ENCODE measurements at places on chromosomes 12 and 14. TPM values are rescaled to one million over a fixed set of nuclear protein-coding genes. Genes with fewer than 3 reads are reported as not detected.

DNA sequence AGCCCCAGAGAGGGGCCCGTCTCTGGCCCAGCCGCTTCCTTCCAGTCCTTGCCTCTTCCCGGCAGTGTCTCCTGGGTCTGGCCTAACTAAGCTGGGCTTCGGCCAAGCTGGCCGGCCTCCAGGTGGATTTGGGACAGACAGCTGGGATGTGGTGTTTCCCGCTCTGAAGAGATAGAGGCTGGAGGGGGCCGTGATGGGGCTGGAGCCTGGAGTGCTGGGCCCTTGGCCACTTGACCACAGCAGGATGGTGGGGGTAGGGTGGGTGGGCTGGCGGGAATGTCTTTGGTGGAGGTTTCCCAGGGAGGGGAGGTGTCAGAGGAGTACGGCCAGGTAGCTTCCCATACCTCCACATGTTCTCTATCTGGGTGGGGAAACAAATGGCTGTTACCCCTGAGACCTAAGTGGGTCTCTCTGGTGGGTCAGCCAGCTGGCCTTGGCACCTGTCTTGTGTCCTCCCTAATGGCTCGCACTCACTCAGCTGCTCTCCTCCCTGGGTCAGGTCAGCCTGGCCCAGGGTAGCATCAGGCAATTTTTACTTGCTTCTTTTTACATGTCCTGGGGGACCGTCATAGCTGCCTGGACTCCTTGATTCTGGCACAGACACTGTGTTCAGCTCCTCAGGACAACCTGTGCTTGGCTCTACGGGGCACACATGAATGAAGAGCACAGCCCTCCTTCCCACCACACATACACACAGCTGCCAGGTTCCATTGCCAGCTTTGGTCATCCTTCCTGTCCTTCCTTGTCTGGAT is 19.8 kb upstream of the PGF start:
- no peak for DNase-seq

GRCh38 chr12:48013287-48013686 is 9.0 kb upstream of the COL2A1 start:
- DNase-seq, result no peak

DNA sequence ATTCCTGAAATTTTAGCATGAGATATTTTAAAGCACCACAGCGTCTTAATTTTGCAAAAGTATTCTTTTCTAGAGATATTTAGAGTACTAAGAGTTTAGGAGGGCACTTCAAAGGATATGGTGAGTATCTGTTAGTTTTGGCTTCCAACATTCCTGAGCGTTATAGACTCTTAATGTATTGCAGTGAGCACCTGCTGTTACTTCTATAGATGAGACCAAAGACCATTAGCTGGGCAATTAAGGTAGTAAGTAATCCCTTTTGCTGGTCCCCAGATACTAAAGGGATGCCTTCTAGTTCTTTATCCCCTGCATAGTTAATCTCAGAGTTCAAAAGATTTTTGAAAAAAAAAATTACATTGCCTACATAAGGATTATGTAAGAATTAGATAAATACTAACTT is 975.6 kb downstream of the GALC start:
- no peak for DNase-seq

- DNase-seq, result peak; percentile 92
These were observed 97.3 kb downstream of the ESR2 start for GRCh38 chr14:64196814-64197411.

DNA sequence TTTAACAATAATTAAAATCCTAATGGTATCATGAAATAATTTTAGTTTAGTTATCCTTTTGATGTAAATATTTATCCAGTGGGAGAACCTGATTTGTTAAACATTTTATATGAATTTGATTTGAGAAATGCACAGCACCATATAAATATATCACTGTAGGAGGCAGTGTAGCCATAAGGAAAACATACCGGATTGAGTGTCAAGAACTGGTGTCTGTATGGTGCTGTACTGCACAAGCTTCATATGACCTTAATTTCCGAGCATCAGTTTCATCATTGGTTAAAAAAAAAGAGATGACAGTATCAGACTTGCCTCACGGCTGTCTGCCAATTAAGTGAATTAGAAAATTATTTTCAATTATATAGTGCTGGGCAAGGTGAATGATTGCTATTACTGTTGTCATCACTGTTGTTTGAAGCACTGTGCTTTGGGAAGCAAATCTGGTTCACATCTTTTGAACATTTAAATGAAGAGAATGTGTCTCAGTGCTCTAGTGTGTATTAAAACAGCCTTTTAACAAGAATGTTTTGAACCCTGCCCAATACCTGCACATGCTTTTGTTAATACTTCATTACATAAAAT is 72.1 kb downstream of the TMTC2 start:
- no peak for DNase-seq

GRCh38 chr14:73478684-73479083 is 12.0 kb upstream of the RIOX1 start:
- DNase-seq, result no peak

GRCh38 chr12:13117029-13117428 is 13.6 kb upstream of the GSG1 start:
- DNase-seq, result no peak

GRCh38 chr12:109893261-109893995 is 6.6 kb upstream of the TCHP start:
- no peak for DNase-seq

- no peak for DNase-seq
These were observed 121.7 kb upstream of the NOVA1 start for GRCh38 chr14:26719514-26719913.

- no peak for DNase-seq
These were observed 203.4 kb upstream of the PELI2 start for GRCh38 chr14:55914771-55915170.

GRCh38 chr14:51883232-51883631 is 22.8 kb downstream of the GNG2 start:
- peak; percentile 57 for DNase-seq

GRCh38 chr12:38279756-38280155 is 36.8 kb upstream of the ALG10B start:
- no peak for DNase-seq

GRCh38 chr12:43754015-43754414 is 4.6 kb downstream of the PUS7L start:
- DNase-seq, result no peak

DNA sequence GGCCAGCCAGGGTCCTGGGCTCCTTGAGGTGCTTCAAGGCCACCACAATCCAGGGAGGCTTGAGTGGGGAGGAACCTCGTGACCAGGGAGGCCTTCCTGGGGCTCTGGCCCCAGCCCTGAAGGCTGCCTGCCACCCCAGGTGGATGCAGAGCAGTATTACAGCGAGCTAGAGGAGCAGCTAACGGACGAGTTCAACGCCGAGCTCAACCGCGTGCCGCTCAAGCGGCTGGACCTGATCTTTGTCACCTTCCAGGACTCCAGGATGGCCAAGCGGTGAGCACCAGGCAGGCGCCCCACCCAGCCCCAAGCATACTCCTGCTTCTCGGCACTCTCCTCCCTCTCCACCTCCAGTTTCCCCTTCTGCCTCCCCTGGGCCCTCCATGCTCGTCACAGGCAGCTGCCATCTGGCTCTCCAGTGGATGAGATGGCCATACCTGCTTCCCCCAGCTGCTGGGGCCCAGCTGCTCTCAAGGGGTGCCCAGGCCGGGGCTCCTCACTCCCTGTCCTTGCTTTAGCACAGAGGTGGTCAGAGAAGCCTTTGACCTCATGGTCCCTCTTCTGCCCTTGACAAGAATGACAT is 30.6 kb downstream of the NGB start:
- no peak for DNase-seq

DNA sequence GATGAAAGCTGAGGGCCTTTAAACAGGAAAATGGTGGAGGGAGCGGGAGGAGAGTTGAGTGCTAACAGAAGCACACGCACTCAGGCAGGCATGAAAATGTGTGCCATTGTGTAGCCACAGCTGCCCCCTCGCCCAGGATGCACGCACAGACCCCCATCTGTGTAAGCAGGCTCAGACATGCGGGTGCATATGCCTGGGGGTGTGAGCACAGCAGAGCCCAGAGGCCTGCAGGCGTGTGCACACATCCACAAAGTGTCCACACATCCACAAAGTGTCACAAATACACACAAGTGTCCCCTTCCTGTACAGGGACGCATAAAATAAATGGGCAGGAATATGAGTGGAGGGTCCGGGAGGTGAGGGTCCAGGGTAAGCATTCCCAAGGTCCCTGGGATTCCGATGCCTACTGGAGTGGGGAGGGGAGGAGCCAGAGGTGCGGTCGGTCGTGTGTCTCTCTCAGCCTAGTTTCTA is 805 bp upstream of the KRT7 start:
- DNase-seq, result no peak

- peak; percentile 76 for DNase-seq
These were observed 1.9 kb downstream of the GAPDH start for GRCh38 chr12:6535960-6536847.

DNA sequence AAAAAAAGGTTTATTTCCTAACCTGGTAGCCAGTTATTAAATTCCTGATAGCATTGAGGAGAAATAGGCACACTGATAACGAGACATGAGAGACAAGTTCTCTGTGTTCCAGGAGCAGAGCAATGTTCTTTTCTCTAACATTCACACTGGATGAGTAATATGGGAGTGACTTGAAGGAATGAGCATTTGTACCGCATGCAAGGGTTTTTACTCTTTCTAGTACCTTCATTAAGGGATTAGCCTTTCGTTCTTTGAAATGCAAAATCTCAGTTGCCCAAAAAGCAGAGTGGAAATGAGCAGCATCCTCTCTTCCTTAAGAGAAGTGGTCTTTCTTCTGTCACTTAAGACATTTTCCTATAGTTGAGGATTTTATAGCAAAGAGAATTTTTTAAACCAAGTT is 54.7 kb downstream of the FGD4 start:
- DNase-seq, result no peak

DNA sequence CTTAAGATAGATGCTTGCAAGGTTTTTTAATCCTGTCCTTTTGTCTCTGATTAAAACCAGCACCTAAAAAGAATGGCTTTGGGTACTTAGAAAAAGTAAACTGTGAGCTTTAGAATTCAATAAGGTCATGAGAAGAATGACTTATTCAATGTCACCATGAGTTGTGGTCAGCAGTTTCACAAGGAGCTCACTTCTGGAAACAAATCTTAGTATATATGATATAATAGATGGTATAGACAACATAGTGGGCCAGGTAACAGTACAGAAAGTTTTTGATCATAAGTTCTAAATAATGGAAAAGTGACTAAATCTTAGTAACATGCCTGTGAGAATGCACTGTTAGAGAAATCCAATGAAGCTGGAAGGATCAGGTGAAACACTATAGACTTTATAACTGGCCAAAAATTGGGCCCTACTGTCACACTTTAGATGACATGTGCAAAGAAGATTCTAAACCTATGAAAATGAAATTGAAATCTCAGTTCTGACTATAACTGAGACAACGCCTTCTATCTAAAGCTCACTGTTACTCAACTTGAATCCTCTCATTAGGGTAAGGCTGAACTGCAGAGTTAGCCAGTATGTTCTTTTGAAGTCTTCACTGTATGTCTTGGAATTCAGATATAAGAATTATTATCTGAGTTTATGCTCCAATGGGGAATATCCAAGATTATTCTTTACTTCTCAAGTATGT is 42.4 kb upstream of the RAD51AP1 start:
- DNase-seq, result no peak

GRCh38 chr14:100028990-100029677 is 36.1 kb upstream of the EVL start:
- no peak for DNase-seq

- DNase-seq, result no peak
These were observed 553.0 kb downstream of the RPS29 start for GRCh38 chr14:49033131-49033530.

DNA sequence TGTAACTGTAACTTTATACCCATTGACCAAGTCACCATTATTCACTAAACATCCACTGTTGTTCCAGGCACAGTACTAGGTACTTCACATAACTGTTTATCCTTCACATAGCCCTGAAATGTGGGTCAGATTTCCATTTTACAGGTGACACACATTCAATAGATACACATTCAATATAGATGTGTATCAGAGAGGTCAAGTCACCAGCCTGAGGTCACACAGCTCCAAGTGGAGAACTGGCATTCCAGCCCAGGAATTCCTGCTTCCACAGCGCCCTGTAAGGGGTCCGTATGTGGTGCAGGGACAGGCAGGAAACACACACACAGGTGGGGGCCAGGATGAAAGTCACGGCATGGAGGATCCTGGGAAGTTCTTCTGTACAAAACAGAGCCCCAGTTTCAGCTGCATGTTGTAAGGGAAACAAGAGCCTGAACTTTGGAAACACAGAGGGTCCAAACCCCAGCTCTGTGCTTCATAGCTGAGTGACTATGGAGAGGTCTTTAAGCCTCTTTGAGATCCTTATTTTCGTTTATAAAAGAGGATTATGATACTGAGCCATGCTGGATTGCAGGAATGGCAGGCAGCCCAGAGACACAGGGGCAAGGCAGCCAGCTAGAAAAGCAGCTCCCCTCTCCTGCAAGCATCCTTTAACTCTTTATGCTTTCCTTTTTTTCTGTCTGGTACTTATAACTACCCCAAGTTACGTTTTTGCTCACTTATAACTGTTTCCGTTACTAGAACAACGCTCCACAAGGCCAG is 50.3 kb upstream of the DICER1 start:
- no peak for DNase-seq

DNA sequence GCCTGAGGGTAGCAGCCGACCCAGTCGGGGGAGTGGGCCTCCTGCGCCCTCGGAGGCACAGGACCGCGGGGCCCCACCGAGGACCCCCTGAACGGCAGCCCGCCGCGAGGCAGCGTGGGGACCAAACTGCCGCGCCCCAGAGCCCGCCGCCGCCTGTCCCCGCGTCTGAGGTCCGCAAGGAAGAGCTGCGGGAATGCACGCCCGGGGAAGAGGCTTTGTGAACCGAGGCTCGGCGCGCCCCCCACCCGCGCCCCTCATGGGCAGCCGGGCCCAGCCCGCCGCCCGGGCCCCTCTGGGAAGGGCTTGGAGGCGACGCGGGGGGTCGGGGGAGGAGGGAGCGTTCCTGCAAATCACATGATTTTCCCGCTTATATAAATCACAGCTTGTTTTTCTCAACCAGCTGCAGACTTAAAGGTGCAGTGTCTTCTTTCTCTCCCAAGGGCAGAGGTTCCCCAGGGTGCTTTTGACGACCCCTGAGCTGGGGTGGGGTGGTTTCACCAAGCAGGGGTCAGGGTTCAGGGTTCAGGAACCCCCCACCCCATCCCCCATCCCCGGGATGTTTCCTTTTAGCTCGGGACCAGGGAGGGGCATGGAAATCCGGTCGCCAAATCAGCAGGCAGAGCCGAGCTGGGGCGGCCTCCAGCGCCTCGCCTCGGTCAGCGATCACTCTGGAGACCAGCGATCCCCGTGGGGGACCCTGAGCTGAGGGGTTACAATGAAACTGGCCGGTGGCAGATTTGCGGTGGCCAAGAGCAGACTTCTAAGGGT is 44.7 kb upstream of the ATP23 start:
- DNase-seq, result no peak

The SYNDIG1L gene
- not detected for total RNA-seq

The DIO3 gene
- not detected for total RNA-seq

The PTPRO gene
- total RNA-seq, result 0.11 TPM

The PZP gene
- not detected for total RNA-seq

The PPP1R1A gene
- not detected for total RNA-seq

The KRT83 gene
- total RNA-seq, result not detected

The STAB2 gene
- total RNA-seq, result not detected

The TAS2R43 gene
- 0.90 TPM for total RNA-seq

The MYF6 gene
- total RNA-seq, result not detected

The CLEC4D gene
- total RNA-seq, result not detected

The CFAP54 gene
- total RNA-seq, result not detected

The PLEKHG7 gene
- not detected for total RNA-seq

The PRB2 gene
- total RNA-seq, result not detected

The PELI2 gene
- 0.18 TPM for total RNA-seq

The DLK1 gene
- not detected for total RNA-seq

The TMEM119 gene
- not detected for total RNA-seq

The C3AR1 gene
- total RNA-seq, result 3.2 TPM

The PRKD1 gene
- total RNA-seq, result not detected

The PEX5 gene
- total RNA-seq, result 80.8 TPM

The NR4A1 gene
- total RNA-seq, result 11.7 TPM

The CCDC60 gene
- total RNA-seq, result not detected

The KCNK13 gene
- not detected for total RNA-seq

The ANKRD9 gene
- total RNA-seq, result 0.04 TPM

All from Karpas-422 (cell line).